ENCODE measurements at places on chromosomes 4 and X.

GRCh38 chr4:111475001-111475400 is 670.3 kb upstream of the FAM241A start:
- DNase-seq: peak; percentile 81

GRCh38 chr4:94714365-94715160 is 43.2 kb upstream of the BMPR1B start:
- DNase-seq: no peak

- no peak for DNase-seq
Measured at GRCh38 chrX:111671668-111672067, 9.3 kb upstream of the ALG13 start.

GRCh38 chr4:153539422-153539821 is 73.3 kb downstream of the TMEM131L start:
- DNase-seq: no peak

DNA sequence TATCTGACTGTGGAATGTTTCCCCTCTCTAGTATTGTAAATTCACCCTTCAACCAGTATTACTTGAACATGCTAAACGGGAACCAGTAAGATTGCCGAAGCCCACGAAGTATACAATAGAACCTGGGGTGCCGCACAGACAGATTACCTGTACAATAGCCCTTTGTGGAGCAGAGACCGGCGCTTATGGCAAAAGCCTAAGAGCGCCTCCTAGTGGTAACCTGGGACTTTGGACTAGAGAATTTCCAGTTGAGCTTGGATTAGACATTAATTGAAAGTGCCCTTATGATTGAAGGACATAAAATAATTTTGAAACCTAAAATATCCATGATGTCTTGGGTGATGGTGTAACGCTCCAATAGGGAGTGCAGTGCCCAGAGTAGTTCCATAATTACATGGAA is 14.1 kb downstream of the ZNF157 start:
- peak; percentile 60 for DNase-seq

DNA sequence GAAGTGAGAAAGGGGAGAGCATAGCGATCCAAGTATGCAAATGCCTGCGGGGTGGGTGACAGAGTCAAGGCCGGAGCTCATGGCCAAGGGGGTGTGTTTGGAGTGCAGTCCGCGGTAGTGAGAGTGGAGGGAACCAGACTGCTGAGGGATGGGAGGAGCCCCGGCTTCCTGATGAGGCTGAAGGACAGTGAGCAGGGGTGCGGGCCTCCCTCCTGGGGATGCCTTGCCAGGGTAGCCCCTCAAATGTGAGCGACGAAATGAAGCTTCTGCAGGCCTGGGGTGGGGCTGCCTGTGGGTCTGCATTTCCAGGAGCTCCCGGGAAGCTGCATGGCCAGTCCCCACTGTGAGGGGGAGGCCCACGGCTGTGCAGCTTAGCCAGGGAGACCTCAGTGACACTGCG is 45.0 kb downstream of the PSAPL1 start:
- DNase-seq: no peak

GRCh38 chr4:3202836-3203820 is 45.8 kb upstream of the MSANTD1 start:
- no peak for DNase-seq

DNA sequence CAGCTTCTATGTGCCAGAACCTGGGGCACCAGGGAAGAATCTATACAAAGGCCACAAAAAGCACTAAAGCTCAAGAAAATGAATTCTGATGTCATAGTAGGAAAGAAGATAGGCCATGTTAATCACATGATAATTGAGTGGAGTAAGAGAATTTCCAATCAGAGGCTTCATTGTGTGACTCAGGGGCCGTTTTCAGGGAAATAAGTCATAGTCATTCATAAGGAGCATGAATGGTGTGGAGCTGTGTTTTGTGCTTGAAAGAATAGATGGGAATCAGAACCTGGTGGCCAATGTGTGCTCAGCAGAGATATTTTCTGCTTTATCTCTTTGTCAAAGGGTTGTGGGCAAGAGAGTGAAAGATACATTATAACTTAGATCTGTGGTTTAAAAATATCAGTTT is 102.4 kb upstream of the ZDHHC15 start:
- DNase-seq: no peak

- DNase-seq: no peak
Measured at GRCh38 chrX:134294548-134294947, 57.6 kb downstream of the CCDC160 start.

DNA sequence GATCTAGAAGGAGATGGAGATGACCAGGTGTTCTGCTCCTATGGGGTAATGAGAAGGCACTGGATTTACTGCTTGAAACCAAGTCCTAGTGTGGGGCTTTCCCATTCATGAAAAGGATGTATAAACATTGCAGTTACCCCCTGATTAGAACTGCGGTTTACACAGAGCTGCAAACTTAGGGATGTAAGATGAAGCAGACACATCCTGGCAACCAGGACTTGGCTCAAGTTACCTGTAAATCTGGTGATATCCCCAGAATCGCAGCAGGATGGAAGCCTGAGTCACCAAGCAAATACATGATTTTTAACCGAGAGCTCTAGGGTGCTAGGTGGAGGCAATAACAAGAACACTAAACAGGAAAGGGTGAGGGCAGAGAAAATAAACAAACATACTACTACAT is 178.6 kb upstream of the MAMLD1 start:
- no peak for DNase-seq

DNA sequence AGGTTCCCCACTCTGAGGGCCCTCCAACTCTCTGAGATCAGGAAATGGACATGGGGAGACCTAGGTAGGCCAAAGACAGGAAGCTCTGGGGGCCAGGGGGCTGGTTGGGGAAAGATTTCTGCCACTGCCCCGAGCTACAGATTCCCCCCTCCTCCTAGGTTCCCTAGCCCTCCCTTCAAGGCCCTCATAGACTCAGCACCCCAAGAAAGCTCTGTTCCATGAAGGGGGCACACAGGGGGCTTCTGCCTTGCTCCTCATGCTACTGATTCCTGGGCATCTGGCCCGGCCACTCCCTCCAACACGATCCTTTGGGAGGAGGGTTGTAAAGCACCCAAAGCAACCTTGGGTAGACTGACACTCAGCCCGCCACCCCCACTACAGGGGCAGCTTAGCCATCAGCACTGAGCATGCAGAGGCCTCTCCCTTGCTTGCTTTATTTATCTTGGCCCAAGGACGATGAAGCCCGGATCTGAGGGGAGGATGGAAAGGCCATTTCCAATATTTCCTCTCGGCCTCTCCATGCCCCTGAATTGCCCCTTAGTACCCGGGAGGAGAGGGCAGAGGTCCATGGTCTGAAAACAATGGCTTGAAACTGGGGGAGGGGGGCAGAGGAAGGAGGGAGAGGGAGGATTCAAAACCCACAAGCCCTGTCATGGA is 146.7 kb downstream of the PJA1 start:
- no peak for DNase-seq

- DNase-seq: no peak
Measured at GRCh38 chr4:21819086-21819485, 129.5 kb downstream of the KCNIP4 start.

DNA sequence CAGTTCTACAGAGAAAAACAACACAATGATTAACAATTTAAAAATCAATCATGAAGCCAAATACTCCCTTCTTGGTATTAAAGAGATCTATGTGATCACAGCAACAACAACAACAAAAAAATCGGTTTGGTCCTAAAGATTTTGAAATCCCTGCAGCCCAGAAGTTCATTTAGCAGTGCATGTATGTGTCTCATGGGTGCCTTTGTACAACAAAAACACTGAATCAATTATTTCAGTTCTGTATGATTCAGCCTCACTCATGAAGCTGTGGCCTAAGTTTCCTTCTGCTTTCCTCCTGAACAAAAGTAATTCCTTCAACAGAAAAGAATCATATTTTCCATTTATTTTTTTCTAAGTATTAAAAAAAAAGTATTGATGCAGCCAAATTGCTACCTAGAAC is 393.4 kb upstream of the NDST3 start:
- no peak for DNase-seq

DNA sequence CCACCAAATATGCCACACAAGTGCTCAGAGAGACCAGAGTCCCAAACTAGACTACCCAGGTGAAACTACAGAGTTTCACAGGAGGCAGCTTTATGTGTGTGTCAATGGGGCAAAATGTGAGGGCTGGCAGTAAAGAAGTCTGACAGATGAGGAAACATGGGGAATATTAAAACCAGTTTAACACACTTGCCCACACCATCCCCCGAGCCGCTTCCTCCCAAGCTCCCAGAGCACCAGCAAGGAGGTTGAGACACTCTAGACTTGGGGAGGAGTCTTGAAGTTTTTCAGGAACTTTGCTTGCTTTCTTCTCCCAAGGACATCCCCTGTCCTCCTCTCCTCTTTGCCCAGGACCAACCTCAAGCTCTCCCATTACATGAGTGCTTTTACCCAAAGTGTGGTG is 94.7 kb upstream of the SPRY1 start:
- DNase-seq: no peak
